Globus pallidus (tissue), 1 donor: ENCODE measurements at places on chromosomes 5 and 9.
A peak's percentile ranks its signal among the peaks of the same experiment; 100 is the strongest.

DNA sequence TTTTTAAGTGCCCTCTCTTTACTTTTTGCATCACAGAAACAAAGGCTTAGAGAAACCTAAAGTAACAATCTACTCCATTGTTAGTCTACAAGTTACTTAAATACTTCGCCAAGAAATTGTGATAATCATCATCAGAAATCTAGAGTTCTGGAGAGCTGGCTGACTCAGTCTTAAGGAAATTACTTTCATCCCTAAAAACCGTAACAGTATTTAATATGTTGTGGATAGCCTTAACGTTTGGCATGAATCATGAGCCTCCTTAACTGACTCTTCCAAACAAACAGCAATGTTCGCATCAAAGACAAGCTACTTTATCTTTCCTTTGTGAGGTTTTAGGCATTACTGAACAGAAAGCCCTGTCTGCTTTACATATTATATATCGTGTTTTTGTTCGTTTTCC, 128.7 kb downstream of the NIPBL start:
- no peak for DNase-seq

- DNase-seq, result no peak
Measured at GRCh38 chr5:173981185-173981761, 7.7 kb upstream of the C5orf47 start.

GRCh38 chr5:110251366-110251765, 475.1 kb downstream of the TMEM232 start:
- no peak for DNase-seq

DNA sequence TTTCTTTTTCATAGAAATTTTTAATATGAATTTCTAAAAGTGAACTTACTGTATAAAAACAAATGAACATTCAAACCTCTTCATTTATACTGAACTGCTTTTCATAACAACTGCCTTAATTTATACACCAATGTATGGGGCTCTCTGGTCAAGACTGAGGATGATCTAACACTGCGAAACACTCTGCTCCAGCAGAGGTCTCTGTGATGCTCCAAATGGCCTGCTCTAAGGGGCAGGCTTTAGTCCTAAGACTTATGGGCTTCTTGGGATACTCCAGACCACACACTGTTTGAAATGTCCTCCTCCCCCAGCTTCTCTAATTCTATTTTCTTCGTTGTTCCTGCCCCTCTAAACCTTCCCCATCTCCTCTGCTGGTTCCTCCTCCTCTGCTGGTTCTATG, 58.5 kb downstream of the LIFR start:
- DNase-seq, result peak; percentile 33

DNA sequence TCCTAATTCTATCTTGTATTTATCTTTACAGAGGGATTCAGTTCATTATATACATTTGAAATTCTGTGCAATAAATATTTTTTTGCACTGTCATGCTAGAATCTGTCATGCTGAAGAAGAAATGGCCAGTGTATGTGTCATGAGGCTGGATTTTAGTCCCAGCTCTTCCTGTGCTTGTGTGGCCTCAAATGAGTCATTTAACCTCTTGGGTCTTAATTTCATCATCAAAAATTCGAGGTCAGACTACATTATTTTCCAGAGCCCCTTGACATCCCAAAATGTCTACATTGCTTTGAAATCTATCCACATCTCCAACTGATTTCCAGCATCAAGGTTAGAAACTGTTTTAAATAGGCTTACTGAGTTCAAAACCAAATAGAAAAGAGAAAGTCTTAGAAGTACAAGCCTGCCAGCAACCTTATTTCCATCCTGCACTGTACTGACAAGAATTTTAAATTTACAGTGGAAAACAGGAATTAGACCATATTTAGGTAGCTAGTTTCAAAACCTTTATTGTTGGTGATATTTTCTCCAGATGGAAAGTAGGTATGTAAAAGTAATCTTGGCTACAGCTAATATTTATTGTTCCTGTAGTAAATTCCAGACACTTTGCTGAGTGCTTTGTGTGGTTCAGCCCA, 96.7 kb upstream of the MAMDC2 start:
- DNase-seq, result no peak

- DNase-seq, result no peak
Measured at GRCh38 chr9:136740971-136741882, 1.5 kb downstream of the LCN10 start.

DNA sequence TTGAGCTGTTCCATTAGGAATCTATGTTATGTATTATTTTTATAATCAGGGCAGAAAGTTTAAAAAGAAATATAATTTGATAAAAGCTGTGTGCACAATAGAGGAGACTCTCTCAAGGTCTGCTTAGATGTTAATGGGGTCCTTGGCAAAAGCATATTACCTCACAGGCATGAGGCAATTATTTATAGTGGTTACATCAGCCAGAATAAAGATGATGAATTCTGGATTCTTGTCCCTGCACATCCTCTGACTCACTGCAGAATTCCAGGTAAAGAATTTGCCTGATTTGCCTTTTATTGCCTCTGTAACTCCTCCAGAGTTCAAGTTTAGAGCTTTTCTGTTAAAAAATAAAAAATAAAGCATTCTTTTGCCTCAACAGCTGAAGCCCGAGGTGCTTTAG, 253.6 kb downstream of the MAST4 start:
- no peak for DNase-seq

DNA sequence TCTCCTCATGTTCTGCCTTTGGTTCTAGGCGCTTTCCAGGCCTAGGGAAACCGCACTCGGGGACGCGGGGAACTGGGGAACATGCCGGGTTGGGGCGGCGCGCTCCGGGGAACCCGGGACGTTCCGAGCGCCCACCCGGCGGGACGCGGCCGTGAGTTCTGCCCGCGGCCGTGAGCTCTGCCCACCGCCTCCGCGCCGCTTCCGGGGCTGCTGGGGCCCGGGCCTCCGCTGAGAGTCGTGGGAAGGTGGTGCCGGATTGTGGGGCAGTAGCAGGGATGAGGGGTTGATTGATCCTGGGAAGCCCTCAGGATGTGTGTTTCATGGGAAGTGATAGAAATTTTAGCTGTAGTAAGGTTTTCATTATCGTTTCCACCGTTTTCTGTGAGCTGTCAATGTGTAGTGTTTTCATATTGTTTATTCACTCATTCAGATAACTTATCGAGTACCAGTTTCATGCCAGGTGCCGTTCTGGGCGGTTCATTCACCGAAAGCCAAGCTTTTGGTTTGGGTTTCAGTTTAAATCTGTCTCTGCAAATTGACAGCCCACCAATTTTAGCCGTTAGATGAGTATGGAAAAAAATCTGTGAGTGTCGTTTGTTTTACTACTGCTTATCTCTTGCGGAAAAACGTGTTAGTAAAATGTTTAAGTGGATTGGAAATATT, 657 bp downstream of the MTRR start:
- DNase-seq, result no peak
